Fibroblast of upper back skin (primary cell): ENCODE measurements at places on chromosomes 3 and 15.

GRCh38 chr3:160921020-160921635 lies 165.1 kb downstream of the PPM1L start:
- peak; percentile 53 for DNase-seq

DNA sequence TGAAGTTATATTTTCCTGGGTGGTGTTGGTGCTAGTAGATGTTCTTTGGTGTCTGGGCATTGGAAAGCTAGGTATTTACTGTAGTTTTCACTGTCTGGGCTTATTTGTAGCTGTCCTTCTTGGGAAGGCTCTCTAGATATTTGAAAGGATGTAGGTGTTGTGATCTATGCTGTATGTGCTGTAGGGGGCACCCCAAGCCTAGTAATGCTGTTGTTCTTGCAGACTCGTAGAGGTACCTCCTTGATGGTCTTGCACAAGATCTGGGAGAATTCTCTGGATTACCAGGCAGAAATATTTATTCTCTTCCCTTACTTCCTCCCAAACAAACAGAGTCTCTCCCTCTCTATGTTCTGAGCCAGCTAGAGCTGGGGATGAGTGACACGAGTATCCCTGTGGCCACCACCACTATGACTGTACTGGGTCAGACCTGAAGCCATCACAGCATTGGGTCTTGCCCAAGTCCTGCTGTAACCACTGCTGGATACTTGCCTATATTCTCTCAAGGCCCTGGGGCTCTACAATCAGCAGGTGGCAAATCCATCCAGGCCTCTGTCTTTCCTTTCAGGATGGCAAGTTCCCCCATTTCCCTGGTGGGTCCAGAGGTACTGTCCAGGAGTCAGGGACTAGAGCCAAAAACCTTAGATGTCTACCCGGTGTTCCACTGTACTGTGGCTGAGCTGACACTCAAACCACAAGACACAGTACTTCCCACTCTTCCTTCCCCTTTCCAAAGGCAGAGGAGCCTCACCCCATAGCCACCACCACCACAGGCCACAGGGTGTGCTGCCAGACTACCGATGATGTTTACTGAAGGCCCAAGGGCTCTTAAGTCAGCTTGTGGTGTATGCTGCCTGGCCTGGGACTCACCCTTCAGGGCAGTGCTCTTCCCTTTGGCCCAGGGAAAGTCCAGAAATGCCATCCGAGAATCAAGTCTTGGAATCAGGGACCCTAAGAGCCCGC lies 195.2 kb upstream of the DPPA4 start:
- DNase-seq = peak; percentile 58

- peak; percentile 2 for DNase-seq
Measured at GRCh38 chr3:17544632-17545031, 197.8 kb downstream of the TBC1D5 start.

DNA sequence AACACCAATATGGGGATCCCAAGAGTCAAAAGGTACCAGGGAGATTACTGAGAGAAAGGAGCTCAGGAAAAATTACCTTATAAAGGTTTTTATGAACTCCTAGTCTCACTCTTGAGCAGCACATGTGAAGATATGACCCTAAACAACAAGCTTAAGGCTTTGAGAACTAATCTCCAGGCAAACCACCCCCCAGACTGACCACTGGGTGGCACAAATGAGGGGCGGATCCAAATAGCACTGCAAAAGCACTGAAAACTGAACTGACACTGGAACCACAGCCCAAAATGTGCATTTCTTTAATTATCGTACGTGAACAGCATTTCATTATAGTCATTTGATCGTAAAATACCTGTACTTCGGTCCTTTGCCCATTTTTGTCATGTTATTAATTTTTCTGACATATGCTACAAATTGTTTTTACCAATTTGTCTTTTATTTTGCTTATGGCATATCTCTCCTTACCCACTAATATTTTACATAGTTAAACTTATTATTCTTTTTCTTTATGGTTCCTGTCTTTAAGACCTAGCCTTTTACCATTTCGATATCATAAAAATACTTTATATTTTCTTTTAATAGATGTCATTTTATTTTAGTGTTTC lies 31.5 kb upstream of the TFDP2 start:
- DNase-seq = peak; percentile 11

- DNase-seq = no peak
Measured at GRCh38 chr3:178067721-178068120, 468.5 kb upstream of the KCNMB2 start.

DNA sequence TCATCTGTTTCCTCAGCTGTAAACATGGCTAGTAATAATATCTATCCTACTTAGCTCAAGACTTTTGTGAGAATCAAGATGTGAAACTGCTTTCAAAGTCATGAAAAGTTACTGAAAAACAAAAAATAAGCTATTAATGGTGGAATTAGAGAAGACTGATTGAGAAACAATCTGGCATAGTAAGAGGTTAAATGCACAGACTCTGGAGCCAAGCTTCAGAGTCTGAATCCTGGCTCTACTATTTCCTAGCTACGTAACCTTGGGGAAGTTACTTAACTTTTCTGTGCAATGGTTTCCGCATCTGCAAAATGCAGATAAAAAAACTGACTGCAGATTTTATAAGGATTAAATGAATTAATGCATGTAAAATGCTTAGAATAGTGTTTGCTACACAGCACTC lies 28.8 kb downstream of the LRRFIP2 start:
- DNase-seq = no peak

DNA sequence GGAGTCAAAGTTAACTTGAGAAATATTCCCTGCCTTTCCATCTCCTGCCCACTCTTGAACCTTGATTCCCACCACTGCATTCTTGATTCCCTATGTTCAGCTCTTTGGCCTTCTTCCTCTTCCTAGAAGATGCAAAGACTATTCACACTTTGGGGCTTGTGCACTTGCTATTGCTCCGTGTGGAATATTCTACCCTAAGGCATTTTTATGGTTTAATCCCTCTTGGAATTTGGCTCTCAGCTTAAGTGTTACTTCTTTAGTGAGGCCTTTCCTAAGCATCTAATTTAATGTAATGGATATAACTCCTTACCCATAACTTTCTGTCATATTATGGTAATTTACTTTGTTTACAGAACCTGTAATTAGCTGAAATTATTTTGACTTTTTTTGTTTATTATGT lies 318.9 kb upstream of the COL8A1 start:
- DNase-seq = no peak

GRCh38 chr3:155635056-155635455 lies 109.8 kb downstream of the PLCH1 start:
- DNase-seq = no peak

- no peak for DNase-seq
Measured at GRCh38 chr15:38671675-38672254, 107.2 kb upstream of the RASGRP1 start.

DNA sequence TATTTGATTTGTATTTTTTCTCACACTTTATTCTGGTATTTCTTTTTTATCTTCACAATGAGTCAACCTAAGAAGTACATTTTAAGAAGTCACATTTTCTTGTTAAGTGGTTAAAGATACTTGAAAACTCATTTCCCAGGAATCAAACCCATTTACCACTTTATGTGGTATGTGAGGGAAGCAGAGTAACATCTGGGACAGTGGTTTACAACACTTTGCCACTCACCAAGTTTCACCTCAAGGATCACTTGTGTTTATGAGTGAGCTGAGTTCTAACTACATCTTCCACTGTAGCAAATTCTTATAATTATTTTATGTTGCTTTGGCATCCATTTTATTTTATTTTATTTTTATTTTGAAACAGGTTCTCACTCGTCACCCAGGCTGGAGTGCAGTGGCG lies 53.8 kb downstream of the IGSF11 start:
- no peak for DNase-seq

GRCh38 chr3:94063496-94064119 lies 747 bp downstream of the NSUN3 start:
- DNase-seq = no peak
